Brain microvascular endothelial cell (primary cell): ENCODE measurements at places on chromosomes 3 and 15.

DNA sequence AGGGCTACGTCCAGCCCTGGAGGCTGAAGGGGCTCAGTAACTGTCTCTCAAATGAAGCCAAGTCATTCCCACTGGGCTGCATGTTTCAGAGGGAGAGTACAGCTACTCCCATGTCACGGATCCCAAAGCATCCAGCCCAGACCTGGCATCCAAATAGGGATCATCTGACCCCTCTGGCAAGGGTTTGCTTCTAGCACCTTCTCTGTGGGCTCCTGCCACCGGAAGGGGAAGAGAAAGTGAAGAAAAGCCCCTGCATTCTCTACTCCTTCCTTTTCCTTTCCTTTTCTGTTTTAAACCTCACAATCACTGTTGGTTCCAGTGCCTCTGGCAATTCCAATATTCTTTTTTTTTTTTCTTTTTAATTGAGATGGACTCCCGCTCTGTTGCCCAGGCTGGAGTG, 64.5 kb upstream of the CTSH start:
- no peak for DNase-seq

DNA sequence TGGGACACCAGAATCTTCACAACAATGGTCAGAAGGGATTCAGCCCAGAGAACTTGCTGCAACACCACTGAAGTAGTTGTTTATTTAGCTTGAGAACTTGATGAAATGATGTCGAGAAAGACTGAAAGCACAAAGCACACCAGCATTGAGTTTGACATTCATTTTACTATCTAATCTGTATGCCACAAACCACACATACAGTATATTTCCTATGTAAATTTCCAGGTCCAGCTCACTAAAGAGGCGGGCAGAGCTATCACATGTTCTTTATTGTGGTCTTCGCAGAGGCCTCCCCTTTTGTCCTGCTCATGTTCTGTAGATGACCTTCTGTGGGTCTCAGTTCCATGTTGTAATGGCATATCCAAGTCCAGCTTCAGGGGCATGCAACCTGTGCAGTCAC, 10.4 kb upstream of the FMN1 start:
- DNase-seq, result no peak

DNA sequence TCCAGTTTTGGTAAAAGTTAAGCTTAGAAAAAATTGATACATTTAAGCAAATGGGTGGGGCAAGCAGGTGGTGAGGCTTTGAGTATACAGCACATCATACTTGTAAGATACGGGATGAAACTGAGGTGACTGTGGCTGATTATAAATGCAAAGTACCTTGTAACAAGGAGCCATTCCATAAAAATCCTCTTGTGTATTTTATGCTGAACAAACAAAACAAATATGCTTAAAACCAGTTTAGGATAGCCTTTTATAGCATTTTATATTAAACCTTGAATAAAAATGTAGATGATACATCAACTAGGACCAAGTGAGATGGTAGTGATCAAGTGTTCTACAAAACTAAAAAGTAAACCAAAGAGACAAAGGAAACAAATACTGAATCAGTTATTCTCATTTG, 3.4 kb downstream of the PLSCR1 start:
- DNase-seq, result no peak

DNA sequence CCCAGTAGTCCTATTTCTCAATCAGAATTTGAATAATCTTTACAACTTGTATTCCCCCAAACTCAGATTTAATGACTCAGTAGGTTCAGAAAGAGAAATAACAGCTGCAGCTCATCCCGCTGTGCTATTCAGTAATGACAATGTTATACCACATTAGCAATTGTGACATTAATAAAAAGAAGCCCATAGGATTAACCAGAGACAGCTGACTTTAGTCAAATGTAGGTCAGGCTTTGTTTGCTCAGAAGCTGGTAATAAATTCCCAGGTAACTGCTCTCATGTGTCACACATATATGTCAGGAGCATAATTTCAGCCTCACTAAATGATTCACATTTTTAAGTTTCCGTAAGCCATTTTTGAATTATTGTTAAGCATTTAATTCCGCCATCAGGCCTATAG, 222.0 kb upstream of the UBE2E2 start:
- DNase-seq, result no peak

GRCh38 chr15:48541341-48542278, 103.9 kb downstream of the FBN1 start:
- DNase-seq, result peak; percentile 75

DNA sequence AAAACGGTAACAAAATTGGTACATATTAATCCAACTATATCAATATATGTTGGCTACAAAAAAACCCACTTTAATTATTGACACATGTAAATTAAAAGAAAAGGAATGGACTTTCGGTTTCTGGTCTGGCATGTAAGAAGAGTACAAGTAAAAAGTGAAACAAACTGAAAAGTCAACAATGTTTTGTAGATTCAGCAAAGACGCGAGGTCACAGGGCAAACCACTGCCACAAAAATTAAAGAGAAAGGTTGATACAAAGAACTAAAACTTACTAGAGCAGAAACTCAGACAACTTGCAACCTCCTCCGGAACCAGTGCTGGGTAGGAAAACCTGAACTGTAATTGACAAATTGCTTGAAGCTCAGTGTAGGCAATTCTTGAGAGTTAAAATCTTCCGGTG, 110.6 kb upstream of the ARPP21 start:
- DNase-seq, result peak; percentile 12

DNA sequence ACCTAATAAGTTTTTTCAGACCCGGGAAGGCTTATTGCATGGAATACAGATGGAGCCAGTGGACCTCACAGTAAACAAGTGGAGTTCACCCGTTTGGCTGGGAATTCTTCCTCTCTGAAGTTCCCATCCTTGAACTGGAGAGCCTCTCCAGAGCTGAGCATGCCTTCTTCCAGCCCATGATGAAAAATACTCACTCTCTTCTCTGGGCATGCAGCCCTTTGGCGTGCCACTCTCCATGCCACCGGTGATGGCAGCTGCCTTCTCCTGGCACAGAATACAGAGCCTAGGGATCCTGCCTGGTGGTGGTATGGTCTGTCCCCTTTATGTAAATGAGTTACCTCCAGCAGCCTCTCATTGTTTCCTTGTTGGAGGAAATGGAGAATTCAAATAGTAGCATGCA, 150.8 kb downstream of the LEKR1 start:
- no peak for DNase-seq

GRCh38 chr15:33526532-33526931, 215.8 kb downstream of the RYR3 start:
- no peak for DNase-seq

DNA sequence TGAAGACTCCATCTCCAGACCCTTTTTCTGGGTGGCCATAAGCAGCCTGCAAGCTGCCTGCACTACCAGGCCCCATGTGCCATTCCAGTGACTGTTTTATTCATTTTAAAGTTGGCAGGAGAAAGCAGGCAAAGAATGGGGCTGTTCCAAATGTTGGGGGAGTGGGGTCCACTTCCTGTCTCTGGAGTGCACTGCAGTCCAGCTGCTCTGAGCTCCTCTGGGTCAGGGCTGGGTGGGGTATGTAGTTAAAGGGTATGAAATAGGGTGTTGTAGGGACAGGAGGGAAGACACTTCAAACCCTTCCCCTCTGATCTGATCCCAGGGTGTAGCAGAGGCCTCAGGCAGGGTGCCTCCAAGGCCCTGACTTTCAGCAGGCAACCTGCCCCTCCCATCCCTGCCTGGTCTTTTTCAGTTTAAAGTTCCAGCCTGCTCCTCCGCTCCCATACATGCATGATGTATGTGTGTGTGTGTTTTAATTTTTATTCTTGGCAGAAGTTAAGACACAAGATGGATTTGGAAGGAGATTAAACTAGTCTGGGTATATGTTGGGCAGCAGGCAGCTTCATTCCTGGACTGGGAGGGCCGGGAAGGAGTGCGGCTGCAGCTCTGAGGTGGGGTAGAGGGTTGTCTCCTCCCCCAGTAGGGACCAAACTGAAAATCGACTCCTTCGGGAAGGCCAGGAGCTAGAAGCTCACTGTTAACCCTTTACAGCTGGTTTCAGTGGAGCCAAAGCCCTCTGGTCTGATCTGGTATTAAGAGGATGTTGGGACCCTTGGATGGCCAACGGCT, 17.3 kb downstream of the BOC start:
- DNase-seq, result no peak

DNA sequence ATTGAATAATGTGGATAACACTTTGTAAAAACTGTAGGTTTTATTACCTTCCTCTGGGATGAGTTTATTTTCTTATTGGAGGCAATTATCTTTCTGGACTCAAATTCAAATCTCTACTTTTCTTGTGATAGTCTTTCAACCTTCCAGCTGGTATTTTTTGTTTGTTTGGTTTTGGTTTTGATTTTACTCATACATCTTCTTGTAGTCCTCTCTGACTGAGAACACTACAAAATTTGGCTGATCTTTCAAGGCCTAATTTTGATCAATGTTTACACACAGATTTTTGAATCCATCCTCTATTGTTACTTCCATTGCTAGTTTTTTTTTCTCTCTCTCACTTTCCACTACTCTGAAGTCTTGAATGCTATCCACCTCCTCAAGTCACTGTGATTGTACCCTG, 303.8 kb upstream of the NECTIN3 start:
- no peak for DNase-seq

- DNase-seq, result peak; percentile 42
These were observed 71.7 kb upstream of the SNRK start for GRCh38 chr3:43214616-43215015.

- no peak for DNase-seq
These were observed 29.2 kb downstream of the MAGEF1 start for GRCh38 chr3:184682671-184683070.

DNA sequence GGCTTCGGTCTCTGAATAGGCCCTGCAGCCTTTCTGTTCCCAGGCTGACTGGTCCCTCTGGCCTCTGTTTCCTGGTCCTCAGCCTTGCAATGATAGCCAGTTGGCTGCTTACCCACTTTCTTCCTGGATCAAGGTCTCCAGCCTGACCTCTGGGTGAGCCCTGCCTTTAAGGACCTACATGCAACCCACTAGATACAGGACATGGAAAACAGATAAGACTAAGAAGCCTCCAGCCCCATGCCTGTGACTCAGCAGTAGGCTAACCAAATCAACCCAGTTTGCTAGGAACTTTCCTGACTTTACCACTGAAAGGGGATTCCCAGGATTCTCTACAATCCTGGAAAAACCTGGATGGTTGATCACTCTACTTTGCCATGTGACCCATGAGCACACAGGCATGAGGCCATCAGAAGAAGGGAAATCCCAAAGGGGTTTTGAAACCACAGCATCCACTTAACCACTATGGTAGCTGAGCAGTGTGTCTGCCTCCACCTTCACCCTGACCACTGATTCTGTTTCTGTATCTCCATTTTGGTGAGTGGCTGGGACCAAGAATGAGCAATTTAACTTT, 188.1 kb downstream of the CHST2 start:
- DNase-seq, result peak; percentile 59

- no peak for DNase-seq
These were observed 67.2 kb upstream of the CSTA start for GRCh38 chr3:122257644-122258364.
